ENCODE measurements at places on chromosomes 1 and 21.

DNA sequence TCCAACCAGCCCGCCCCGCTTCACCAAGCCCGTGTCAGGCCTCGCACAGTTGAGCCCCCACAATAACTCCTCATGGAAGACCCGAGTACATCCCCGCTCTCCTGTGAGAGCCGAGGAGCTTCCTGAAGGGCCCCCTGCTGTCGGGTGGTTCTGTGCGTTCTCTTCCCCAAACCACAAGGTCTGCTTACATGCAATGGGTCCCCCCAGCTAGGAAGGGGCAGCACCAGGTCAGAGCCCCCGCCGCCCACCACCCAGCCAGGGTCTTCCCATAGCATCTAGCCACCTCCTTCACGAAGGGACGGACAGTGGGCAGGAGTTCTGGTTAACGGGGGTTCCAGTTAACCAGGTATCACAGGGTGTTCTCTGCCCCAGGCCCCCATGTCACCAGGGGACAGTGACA lies 51.5 kb downstream of the GLIS1 start:
- no peak for DNase-seq

DNA sequence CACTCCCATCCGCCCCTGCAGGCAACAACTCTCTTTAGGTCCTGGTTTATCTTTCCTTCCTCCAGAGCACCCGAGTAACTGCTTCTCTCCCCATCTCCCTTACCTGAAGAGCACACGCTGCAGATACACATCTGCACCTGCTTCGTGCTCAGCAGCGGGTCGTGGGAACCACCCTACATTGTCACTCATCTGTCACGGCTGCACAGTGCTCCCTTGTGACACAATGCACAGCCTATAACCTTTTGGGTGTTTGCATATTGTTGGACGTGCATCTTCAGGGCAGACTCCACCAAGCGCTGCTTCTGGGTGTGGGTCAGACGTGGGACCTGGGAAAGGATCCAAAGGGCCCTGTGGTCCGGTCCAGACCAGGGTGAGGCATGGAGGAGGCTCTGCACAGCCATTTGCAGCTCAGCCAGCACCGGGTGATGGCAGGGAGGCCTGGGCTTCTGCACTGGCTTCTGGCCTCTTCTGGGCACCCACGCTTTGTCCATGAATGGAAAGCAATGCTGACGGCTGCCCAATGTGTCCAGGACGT lies 42.5 kb downstream of the WDR4 start:
- no peak for DNase-seq

- no peak for DNase-seq
These were observed 1206.0 kb upstream of the TMPRSS15 start for GRCh38 chr21:19609611-19610010.

DNA sequence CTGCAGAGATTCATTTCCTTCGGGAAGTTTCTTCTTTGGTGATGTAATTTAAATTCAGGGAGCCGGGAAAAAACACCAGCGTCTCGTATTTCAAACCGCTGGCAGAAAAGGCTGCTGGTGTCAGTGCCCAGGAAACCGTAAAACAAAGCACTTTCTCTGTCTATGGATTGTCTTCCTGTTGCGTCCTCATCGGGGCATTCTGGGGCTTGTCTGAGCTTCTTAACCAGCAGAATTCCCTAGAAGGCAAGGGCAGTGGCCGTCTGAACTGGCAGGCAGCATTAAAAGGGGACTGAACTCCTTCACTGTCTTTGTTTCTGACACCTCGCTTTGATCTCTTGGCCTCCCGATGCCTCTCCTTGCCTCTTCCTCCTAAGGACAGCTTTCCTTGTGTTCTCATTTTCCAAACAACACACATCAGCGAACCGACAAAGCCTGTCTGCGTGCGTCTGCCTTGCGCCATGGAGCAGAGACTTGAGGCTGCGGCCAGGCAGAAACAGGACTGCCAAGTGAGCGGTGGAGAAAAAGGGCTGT lies 391.6 kb upstream of the VAMP3 start:
- no peak for DNase-seq

- no peak for DNase-seq
These were observed 1.8 kb upstream of the LIN9 start for GRCh38 chr1:226310637-226311195.

- DNase-seq = no peak
These were observed 26.8 kb upstream of the CD1D start for GRCh38 chr1:158153746-158154444.

DNA sequence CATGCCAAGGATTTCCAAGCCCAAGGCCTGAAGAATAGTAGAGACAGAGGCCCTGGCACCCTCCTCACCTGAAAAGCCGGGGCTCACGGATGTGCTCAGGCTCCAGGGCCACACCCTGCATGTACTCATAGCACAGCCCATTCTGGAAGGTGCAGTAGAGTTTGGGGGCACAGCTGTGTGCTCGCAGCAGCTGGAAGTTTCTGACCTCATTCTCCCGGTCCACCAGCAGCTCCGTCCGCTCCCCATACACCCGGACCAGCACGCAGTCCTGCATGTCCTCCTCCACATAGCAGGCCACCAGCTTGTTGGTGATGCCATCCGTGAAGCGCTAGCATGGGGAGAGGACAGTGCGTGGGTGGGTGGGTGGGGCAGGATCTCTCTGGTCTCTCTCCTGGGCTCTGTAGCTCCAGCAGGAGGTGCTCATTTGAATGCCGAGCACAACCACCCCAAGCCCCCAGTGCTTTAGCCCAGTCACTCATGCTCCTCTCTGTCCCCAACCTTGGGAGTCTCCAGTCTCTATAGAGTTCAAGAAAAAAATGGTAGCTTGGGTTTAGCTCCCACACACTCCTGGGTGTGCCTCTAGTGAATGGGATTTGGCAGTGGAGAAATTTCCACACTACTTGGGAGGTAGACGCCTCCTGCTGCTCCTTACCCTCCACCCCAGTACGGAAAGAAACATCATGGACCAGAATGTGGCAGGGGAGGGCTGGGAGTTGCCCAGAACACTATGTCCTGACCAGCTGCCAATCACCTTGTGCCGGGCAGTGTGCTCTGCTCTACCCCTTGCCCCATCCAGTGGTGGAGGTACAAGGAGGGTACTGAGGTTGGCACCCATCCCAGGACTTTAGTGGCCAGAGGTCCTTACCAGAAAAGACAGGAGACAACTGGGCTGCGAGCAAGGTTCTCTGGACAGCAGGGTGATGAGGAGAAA lies 1.9 kb downstream of the ETNK2 start:
- DNase-seq = no peak

- DNase-seq = no peak
These were observed 3.4 kb upstream of the FTCD start for GRCh38 chr21:46158666-46159300.

GRCh38 chr1:31306278-31306677 lies 9.4 kb downstream of the ZCCHC17 start:
- DNase-seq = no peak

DNA sequence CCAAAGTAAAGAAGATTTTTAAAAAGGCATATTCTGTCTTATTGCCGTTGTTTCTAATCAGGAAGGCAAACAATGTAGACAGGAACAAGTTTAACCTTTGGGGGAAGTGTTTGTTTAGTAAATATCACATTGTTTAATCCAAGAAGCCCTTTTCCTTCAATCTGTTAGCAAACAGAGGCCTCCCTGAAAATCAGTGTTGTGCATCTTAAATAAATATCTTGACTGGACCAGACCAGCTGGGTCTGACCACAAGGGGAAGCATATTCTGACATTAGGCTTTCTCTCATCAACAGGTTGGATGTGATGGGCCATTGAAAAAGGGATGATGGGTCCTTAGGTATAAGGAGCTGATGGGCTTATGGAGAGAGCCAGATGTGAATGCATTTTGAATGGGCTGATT lies 81.8 kb upstream of the SGIP1 start:
- no peak for DNase-seq

GRCh38 chr1:232968965-232969364 lies 18.6 kb downstream of the NTPCR start:
- DNase-seq = no peak

DNA sequence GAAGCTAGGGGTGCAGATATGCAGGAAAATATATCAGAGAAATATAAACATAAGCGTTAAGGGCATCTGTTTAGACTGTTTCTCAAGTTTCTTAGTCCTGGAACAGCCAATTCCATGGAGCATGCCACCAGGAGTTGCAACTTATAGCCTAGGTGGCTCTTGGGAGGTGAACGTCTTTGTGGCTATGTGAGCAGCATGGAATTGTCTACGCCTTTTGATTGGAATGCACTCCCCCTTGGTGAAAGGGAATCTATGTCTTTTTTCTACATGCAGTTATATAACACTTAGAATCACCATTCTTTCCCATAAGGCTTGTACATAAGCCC lies 12.4 kb downstream of the RCSD1 start:
- no peak for DNase-seq

DNA sequence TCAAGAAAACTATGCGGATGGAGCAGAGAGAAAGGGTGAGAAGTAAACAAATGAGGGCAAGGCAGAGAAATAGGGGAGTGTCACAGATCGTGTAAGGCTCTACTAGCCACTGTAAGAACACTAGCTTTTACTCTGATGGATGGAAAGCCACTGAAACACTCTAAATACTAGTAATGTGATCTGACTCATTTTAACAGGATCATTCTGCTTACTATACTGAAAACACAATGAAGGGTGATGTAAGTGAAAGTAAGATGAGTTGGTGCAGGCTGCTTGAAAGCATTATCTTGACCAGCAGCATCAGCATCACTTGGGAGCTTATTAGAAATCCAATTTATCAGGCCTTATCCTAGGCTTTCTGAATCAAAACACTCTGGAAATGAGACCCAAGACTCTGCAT lies 32.7 kb downstream of the TUT4 start:
- no peak for DNase-seq

- no peak for DNase-seq
These were observed 53.2 kb downstream of the SYT2 start for GRCh38 chr1:202656951-202657646.

- DNase-seq = peak; percentile 2
These were observed 21.8 kb upstream of the C2CD2 start for GRCh38 chr21:41975391-41976272.

GRCh38 chr1:179857009-179857408 lies 20.6 kb downstream of the TOR1AIP2 start:
- DNase-seq = no peak
